ENCODE measurements at places on chromosomes 7 and 10.

- no peak for DNase-seq
Measured at GRCh38 chr7:44320794-44321371, 4.5 kb downstream of the CAMK2B start.

GRCh38 chr7:45021604-45022296 lies 21.7 kb downstream of the CCM2 start:
- DNase-seq = peak; percentile 78

DNA sequence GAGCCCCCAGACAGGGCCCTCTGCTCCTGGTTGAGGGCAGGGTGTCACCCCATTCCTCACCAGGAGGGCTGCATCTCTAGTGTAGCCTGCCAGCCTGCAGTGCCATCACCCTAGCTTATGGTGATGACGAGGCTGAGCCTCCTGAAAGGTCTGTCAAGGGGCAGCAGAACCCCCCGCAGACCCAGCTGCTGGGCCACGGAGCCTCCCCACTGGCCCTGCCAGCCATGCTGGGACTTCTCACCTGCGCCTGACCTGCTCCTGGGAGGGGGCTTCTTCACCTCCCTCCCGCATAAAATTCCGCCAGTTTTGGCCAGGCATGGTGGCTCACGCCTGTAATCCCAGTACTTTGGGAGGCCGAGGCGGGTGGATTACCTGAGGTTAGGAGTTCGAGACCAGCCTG lies 40.4 kb upstream of the RASGEF1A start:
- DNase-seq = no peak

DNA sequence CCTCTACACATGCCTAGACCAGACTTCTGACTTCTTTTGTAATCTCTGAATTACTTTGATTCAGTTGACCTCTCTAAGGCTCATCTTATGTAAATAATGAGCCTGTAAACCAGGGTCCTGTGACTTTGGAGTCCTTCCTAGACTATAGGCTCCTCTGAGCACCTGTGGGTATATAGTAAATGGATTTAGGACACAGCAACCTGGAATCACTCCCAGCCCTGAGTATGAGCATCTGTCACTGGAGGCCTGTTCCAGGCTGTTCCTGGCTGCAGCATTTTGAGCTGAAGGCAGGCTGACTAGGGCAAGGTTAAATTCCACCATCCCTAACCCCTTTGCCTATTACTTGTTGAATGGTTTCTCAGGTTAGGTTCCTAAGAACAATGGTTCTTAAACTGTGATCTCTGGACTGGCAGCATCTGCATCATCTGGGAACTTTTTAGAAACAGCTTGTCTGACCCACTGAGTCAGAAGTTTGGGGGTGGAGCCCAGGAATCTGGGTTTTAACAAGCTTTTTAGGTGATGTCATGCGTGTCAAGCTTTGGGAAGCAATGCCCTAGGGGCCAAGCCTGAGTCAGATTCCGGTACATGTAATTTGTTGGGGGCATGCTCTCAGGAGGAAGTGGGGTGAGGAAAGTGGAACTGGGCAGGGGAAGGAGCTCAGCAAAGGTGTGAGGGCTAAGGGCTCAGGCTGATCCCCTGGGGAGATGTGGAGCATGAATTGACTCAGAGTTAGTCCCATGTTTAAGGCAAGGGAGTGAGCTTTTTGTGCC lies 28.2 kb downstream of the MINDY4 start:
- no peak for DNase-seq

DNA sequence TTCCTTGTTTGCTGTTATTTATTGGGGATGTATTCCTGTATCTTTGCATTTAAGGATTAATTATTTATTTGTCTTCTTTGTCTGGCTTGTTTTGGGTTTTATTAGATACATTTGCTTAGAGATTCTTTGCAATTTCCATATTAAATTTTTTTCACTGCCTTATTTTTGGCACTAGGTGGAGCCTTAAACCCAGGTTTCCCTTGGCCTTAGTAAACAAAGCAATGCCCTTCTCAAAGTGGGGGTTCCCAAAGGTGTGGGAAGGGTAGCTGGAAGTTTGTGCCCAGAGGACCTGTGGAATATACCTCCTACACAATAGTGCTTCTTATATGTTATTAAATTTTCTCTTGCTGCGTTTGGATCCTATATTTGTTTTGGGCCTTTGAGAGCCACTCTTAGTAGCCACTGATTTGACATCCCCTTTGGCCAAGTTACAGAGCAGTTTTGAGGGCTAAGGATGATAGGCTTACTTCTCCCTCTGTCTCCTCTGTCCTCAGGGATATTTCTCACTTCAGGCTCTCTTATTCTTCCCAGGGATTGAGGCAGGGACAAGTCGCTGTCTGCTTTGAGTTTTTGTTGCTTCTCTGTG lies 162.3 kb downstream of the ITGB1 start:
- DNase-seq = peak; percentile 57

DNA sequence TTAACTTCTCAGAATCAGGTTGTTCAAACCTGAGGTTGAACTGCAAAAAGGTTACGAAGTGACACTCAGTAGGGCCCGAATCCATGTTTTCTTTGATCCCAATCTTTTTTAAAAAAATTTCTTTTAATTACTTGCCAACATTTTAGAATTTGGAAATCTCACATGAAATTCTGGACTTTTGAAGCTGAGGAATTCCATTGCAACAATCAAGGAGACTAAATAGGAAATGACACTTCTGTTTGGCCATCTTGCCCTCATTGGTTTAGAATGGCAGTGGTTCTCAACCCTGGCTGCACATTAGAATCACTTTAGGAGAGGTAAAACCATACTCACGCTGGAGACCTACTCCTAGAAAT lies 471 bp upstream of the TOMM7 start:
- DNase-seq = peak; percentile 67
